Sigmoid colon (tissue), 7 donors: ENCODE measurements at places on chromosomes 12 and 14. TPM values are rescaled to one million over a fixed set of nuclear protein-coding genes. Genes with fewer than 3 reads are reported as not detected.

The ITGA5 gene
- 296 TPM for total RNA-seq

The GPR84 gene
- total RNA-seq, result not detected

The NGB gene
- total RNA-seq, result 10.0 TPM

The C14orf180 gene
- 0.16 TPM for total RNA-seq

The ARHGAP9 gene
- 4.4 TPM for total RNA-seq

The FAM181A gene
- not detected for total RNA-seq

The FAM90A1 gene
- total RNA-seq, result not detected

The FERMT2 gene
- 317 TPM for total RNA-seq

The AKAP3 gene
- total RNA-seq, result 0.99 TPM

The PTGDR gene
- 0.28 TPM for total RNA-seq

The MIP gene
- total RNA-seq, result not detected

The IKZF4 gene
- 2.3 TPM for total RNA-seq

The NFATC4 gene
- 29.6 TPM for total RNA-seq

The C12orf54 gene
- not detected for total RNA-seq

The PAX9 gene
- 1.2 TPM for total RNA-seq

The DTX1 gene
- 3.9 TPM for total RNA-seq

The BMP4 gene
- 30.0 TPM for total RNA-seq
